ENCODE measurements at places on chromosomes 16 and 17.

DNA sequence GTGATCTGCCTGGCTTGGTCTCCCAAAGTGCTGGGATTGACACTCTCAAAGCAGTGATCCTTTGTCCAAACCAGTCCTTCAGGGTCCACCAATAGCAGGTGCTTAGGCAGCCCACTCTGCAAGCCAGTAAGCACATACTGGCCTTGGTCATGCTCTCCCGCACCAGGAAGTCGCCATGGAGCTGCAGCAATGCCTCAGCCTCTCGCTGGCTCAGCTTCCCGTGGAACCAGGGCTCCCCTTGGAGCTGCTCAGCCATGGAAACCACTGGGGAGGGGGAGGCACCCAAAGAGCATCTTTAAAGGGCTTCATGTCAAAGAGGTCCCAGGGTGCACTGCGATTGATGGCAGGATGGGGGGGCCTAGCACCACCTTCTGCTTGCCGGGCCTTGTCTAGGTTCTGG lies 9.6 kb upstream of the UBTF start:
- no peak for DNase-seq

GRCh38 chr16:85637808-85638647 lies 24.9 kb downstream of the GSE1 start:
- DNase-seq, result no peak

DNA sequence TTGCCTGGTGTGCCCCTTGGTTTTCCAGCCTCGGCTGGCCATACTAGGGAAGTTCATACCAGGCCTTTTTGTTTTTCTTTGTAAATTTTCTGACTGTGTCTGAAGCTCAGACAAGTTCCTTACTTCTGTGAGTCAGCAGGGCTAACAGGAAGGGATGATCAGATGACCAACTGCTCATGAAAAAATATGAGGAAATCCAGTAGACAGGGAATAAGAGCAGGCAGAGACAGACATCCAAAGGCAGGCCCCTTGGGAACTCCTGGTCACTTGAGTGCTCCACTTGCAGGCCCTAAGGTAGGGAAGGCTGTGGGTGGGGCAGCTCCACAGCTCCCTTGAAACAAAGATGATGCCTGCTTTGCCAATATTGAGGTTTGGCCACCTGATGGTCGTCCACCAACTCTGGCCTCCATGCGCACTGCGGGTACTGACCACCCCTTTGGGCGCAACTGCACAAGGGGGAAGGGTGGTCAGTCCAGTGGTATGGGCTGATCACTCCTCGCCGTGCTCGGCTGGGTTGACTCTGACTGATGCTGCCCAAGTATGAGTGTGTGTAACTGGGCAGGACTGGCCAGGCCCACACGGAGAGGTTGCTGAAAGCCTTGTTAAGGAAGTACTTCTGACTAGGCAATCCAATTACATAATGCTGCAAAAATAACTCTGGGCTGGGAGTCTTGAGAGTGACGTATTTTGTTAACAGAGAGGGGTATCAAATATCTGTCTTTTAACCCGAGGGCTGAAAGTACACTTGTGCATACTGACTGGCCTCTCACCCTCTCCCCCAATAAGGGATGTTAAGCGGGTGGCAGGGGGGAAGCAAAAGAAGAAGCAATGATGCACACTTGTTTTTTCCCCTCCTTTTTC lies 20.8 kb upstream of the ZFHX3 start:
- DNase-seq, result no peak

- no peak for DNase-seq
Observed at GRCh38 chr17:61152898-61153297, 246.7 kb upstream of the TBX2 start.

GRCh38 chr16:11755022-11755760 lies 12.5 kb upstream of the TXNDC11 start:
- DNase-seq, result no peak

GRCh38 chr17:67509390-67510287 lies 132.6 kb downstream of the PITPNC1 start:
- DNase-seq, result no peak

DNA sequence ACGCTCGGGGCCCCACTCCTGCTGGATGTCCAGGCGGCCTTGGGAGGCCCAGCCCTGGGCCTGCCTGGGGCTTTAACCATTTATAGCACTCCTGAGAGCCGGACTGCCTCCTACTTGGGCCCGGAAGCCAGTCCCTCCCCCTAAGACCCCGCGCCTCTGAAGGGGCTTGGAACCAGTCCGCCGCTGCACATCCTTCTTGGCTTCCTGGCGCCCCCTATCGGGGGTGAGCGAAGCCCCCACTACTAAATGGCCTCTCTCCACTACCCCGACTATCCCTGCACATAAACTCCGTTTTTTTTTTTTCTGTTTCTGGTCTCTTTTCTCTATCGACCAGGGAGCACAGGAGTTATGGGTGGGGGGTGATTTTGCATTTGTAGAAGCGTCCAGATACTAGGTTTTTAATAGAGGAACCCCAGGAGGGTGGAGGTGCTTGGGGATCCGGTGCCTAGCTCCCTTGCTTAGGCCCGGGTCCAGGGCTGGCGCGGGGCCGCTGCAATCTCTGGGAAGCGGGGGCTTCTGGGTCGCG lies 633 bp upstream of the NOL3 start:
- peak; percentile 36 for DNase-seq

GRCh38 chr17:45341533-45342158 lies 24.8 kb upstream of the MAP3K14 start:
- no peak for DNase-seq

DNA sequence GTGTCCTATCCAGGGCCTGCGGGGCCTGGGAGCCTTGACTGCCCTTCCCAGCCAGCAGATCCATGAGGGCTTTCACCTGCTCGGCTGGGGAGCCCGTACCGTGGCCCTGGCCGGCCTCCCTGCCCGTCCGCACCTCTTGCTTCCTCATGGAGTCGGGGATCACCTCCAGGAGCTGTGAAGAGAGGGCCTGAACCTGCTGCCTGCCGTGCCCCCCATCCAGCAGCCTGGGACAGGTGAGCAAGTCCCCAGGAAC lies 12.4 kb downstream of the NLRC3 start:
- no peak for DNase-seq

- DNase-seq, result no peak
Observed at GRCh38 chr17:75927286-75927922, 13.4 kb downstream of the FBF1 start.

- no peak for DNase-seq
Observed at GRCh38 chr17:34177642-34178041, 77.4 kb upstream of the CCL2 start.

GRCh38 chr17:78538033-78538776 lies 39.0 kb downstream of the DNAH17 start:
- DNase-seq, result no peak

DNA sequence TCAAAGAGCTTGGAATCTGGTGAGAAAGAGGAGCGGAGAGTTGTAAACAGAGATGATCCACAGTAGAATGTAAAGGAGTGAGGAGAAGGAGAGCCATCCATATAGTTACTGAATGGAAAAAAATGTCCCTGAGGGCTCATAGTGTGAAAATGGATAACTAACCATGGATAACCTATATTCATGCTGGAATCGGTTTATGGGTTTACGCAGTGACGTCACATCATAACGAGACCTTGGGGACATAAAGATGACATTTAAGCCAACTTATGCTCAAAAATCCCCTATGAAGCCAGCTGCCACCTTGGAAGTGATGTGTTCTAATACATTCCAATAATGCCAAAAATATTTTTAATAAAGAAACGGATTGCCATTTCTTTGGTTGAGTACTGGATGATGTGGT lies 22.5 kb downstream of the IRX6 start:
- DNase-seq, result no peak

- no peak for DNase-seq
Observed at GRCh38 chr17:80474231-80474960, 2.0 kb downstream of the NPTX1 start.

GRCh38 chr16:85078952-85079351 lies 33.3 kb downstream of the CIBAR2 start:
- no peak for DNase-seq

- no peak for DNase-seq
Observed at GRCh38 chr16:22132801-22133200, 29.5 kb upstream of the SDR42E2 start.

DNA sequence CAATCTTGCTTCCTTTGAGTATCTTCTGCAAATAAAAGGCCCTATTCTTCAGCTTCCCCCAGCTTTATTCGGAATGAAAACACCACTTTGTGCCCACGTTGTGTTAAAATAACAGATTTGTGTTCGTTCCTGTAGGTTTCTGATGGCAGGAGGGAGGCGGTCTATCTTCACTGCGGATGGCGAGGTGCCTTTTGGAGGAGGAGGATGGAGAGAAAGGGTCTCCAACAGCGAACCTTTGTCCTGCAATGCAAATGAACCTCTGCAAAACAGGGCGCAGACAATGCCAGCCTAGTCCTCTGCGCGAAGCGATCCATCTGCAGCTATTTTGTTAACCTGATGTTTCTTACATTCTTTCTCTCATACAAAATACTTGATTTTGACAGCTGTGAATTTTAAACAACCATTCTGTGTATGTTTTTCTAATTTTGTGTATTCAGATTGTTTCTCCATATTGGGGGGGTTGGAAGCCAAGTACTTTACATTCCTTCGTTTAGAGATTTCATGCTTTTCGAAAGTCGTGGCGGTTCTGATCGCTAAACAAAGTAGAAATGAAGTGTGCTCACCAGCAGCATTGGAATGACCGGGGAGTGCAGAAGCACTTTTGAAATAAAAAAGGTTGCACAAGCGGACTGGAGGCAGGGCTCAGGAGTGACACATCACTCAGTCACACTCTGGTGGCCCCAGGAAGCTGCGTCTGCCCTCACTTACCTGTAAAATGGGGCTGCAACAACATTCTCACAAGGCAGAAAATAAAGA lies 279.0 kb upstream of the IRX5 start:
- no peak for DNase-seq

DNA sequence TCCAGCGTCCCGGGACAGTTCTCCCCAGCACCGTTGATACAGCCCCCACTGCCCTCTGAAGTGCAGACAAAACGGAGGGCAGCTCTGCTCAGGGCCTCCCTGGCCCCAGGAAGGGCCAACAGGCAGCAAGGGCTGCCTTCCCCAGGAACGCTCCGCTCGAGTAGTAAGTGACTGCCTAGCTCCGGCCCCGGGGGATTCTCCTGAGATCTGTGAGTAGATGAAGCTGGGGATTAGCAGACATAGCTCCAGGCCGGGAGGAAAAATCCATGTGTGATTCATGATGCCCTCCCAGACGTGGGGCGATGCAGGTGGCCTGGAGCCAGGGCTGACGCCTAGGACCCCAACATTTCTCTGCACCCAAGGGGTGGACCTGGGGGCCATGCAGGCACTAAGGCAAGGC lies 85.3 kb downstream of the ENGASE start:
- no peak for DNase-seq

DNA sequence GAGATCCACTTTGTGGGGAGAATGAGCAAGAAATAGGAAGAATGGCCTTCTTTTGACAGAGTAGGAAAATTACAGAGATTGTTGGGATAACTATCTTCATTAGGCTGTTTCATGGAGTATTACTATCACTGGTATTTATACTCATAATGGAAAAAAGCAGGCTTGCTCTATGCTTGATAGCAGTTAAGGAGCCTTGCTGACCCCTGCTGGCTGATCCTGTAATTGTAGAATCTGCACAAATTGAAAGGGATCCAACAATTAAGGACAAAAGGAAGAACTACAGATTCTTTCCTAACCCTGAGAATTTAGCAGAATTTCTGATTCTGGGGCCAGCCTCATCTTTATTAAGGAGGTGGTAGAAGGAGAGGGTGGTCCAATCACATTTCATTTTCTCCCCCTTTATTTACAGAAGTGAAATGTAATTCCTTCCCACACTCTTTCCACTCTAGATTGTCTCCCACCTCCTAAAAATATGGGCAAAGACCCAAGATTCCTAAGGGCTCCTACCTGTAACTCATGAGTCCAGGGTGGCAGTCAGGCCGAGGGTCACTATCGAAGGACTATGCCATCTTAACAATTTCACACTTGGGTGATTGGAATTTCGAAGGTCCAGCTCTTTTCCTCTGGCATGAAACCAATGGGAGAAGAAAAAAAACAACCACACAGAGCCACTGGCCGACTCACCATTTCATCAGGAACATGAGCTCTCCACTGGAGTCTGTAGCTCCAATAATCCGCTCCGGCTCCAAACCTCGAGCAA lies 26.3 kb downstream of the NFE2L1 start:
- DNase-seq, result peak; percentile 80

- no peak for DNase-seq
Observed at GRCh38 chr16:68219725-68220351, 16.1 kb downstream of the ESRP2 start.
